NCI-H2081 treated with DMSO at 0.1 percent for 48 hours (cell line): ENCODE measurements at places on chromosomes 1 and 21.

GRCh38 chr1:82578086-82578726 lies 777.5 kb downstream of the ADGRL2 start:
- no peak for DNase-seq

- DNase-seq: no peak
Measured at GRCh38 chr1:205316161-205316566, 5.4 kb downstream of the NUAK2 start.

DNA sequence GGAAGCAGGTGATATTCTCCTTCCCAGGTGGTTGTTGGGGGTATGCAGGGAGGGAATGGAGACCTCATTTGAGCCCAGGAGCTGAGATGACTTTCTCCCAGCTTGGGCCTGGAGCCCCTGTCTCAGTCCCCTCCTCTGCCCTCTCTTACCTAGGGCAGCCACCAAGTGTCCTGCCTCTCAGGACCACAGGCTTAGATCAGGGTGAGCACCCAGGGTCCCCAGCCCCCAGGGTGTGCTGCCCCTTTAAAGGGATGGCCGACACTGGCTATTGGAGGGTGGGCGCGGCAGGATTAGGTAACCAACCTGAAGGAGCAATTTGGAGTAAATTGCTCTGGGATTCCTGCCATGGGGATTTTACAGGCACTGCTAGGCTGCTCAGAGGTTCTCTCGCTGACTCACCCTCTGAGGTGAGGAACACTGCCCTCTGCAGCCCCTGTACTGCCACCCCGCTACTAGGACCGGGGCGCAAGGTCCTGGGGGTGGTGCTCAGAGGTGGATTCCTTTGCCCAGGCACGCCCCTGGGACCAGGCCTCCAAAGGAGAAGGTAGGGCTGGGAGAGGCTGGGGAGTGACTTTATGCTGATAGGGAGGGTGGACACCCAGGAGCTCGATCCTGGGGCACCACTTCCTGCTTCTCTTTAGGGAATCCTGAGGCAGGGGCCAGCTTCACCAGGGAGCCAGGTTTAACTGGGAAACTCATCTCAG lies 1.5 kb downstream of the RPS6KA1 start:
- DNase-seq: no peak

DNA sequence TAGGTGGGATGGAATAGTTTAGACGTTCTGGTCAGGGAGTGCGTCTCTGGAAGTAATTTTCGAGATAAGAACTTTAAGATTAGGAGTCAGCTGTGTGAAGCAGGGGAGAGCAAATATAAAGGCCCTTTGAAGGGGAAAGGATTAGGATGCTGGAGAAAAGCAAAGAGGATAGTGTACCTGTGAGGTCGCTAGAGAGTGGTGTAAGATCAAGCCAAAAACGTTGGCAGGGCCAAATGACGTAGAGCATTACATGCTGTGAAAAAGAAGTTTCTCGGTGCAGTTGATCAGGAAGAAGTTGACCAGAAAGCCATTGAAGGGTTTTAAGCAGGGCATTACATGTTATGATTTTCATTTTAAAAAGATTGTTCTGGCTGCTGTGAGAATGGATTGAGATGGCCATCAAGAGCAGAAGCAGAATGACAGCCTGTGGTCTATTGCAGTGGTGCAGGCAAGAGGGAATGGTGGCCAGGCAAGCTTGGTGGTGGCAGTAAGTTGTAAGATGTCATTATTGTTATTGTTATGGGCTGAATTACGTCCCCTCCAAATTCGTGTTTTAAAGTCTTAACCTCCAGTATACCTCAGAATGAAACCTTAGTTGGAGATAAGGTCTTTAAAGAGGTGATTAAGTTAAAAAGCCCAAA lies 113.6 kb upstream of the KIF26B start:
- DNase-seq: no peak

GRCh38 chr1:234758851-234759250 lies 148.9 kb upstream of the IRF2BP2 start:
- DNase-seq: no peak

DNA sequence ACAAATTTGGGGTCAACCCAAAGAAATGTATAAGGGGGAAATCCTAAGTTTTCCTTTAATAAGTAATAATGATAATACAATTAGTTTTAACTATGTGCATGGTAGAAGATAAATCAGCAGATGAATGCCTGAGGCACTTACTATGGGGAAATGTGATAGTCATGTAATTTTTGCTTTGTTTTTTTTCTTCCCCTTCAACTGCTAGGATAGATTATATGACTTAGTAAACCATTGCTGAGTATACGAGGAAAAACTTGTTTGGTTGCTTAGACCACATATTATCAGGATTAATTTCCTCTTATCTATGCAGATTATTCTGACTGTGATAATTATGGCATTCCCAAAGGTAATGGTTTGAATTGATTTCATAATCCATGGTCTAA lies 181.1 kb downstream of the TGFB2 start:
- DNase-seq: no peak

DNA sequence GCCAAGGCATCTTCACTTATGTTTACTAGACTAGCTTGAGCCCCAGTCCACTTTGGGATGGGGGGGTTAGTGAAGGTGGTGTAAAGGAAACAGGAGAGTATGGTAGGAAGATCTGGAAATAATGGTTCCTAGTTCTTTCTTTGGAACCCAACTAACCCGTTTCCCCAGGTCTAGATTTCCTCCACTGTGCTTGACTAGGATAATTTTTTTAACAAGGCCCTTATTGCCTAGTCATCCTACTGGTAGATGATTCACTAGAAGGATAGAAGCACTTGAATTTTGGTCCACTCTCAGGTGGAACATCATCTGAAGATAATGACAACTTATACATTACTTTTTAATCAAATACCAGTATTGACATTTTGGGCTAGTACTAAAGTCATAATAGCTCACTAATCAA lies 45.9 kb upstream of the MYOCOS start:
- no peak for DNase-seq

GRCh38 chr1:119952496-119952895 lies 56.2 kb upstream of the ADAM30 start:
- no peak for DNase-seq
